ENCODE measurements at places on chromosomes 2 and 18. TPM values are rescaled to one million over a fixed set of nuclear protein-coding genes. Genes with fewer than 3 reads are reported as not detected.

- DNase-seq: no peak
These were observed 720.4 kb upstream of the GYPC start for GRCh38 chr2:125935559-125935958.

Gene COL3A1
- total RNA-seq: 30.4 TPM

- DNase-seq: no peak
These were observed 50.4 kb upstream of the BZW1 start for GRCh38 chr2:200761266-200761665.

Gene KHK
- total RNA-seq: 5.2 TPM

DNA sequence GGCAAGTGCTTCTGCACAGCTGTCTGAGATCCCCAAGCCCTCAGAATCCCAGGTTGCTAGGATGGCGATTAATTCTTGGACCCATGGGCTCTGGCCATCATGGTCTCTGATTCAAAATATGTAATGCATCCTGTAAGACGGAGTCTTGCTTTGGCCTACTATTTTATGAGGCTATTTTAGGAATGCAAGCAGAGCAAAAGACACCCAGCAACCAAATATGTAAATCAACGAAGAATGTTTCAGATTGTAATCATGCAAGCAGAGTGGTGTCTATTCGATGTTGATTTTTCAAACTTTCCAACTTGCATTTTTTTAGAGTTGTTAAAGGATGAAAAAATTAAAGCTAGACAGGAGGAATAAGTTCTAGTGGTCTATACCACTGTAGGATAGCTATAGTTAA is 154.8 kb downstream of the COL6A3 start:
- no peak for DNase-seq

Gene SFTPB
- not detected for total RNA-seq

- no peak for DNase-seq
These were observed 46.1 kb upstream of the PLB1 start for GRCh38 chr2:28449488-28450395.

DNA sequence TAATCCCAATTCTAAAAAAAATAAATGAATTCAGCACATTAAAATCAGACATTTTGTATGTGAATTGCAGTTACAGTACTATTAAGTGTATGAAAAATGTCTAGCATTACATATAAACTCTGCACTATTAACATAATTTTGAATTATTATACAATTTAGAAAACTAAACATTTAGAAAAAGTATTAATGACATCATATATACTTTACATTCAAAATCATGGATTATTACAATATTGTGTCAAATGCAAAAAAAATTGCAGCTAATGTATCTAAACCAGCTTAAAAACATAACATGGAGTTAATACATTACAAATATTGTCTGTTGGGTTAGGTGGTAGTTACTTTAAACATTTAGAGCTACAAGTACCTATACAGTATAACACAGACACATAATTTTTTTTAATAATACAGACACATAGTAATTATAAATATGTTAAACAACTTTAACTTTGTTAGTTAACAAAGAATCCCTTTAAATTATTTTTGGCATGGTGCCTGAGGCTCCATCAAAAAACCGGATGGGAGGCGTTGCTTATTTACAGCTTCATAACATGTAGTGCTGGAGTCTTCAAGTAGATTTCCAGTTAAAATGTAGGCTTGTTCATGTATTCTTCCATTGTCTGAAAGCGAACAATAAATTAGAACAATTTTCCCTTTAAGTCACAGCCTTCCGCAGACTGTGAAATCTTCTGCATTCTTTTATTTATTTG is 79.1 kb downstream of the AP1S3 start:
- DNase-seq: no peak

DNA sequence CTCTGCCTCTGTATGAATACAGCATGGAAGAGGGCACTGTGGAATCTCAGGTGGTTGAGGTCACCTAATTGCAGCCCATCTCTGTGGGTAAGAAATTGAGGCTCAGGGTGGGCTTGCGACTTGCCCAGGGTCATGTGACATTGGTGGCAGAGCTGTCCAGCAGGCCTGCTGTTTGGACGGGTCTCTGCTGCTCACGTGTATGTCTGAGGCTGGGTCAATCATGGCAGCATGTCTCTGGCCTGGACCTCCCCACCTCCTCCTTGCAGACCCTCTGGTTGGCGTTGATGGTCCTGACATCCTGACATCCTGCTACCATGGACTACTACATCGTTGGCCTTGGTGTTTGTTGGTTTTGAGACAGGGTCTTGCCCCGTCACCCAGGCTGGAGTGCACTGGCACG is 64.3 kb upstream of the HPCAL1 start:
- no peak for DNase-seq

- no peak for DNase-seq
These were observed 10.3 kb downstream of the TRIB2 start for GRCh38 chr2:12727065-12727464.

- no peak for DNase-seq
These were observed 228.3 kb downstream of the SRBD1 start for GRCh38 chr2:45382744-45383143.

Gene LMAN1
- total RNA-seq: 78.2 TPM

DNA sequence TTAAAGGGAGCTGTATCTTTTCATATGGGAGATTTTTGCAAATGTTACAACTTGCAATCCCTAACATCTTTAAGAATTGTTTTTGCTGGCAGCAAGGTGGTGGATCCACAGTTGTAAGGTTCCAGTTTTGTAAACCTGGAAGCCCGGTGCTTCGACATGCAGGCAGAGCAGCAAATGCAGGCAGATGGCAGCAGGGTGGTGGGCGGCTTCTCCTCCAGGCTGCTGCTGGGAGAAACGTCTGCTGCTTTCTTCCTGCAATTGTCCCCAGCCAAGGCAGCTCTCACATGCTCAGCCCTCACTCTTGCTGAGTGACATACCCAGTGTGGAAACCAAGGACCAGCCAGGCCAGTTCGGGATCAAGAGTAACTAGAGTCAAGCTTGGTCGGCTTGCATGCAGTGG is 166.0 kb downstream of the SEPTIN10 start:
- DNase-seq: no peak

GRCh38 chr2:3162442-3163077 is 215.1 kb downstream of the EIPR1 start:
- DNase-seq: no peak

GRCh38 chr2:98308532-98308931 is 37.7 kb upstream of the CNGA3 start:
- DNase-seq: no peak

Gene FIGN
- 19.3 TPM for total RNA-seq

Gene ZSWIM2
- not detected for total RNA-seq

- no peak for DNase-seq
These were observed 291.2 kb downstream of the RAD51AP2 start for GRCh38 chr2:17226941-17227490.

Gene CRYBA2
- total RNA-seq: 30.1 TPM

Gene LPIN1
- 23.5 TPM for total RNA-seq

GRCh38 chr2:230230087-230230486 is 4.6 kb downstream of the SP140 start:
- DNase-seq: no peak
